AG04449 (cell line): ENCODE measurements at places on chromosomes 1 and 21.

GRCh38 chr1:151847867-151848596, 5.5 kb downstream of the THEM5 start:
- no peak for DNase-seq

GRCh38 chr1:153536012-153536670, 350 bp upstream of the S100A6 start:
- no peak for DNase-seq

DNA sequence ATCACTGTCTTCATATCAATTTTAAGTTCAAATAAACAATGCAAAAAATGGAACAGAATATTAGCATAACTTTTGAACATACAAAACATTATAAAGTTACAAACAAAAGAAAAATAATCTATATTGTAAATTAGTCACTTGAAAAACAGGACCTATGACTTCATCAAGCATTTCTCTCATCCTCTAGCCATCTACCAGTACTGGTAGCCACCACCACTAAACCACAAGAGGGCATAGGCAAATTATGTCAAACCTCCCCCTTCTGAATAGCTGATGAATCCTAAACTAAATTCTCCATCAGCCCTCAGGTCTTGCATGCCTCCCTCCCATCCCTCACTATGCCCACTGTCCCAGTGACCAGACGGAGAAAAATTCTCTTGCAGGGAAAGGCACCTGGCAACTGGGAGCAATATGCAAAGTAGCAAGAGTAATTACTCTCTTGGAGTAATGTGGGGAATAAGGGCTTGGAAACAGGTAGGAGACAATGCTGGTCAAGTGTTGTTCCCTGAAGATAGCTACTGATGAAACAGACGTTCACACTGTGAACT, 37.1 kb downstream of the SSX2IP start:
- no peak for DNase-seq

DNA sequence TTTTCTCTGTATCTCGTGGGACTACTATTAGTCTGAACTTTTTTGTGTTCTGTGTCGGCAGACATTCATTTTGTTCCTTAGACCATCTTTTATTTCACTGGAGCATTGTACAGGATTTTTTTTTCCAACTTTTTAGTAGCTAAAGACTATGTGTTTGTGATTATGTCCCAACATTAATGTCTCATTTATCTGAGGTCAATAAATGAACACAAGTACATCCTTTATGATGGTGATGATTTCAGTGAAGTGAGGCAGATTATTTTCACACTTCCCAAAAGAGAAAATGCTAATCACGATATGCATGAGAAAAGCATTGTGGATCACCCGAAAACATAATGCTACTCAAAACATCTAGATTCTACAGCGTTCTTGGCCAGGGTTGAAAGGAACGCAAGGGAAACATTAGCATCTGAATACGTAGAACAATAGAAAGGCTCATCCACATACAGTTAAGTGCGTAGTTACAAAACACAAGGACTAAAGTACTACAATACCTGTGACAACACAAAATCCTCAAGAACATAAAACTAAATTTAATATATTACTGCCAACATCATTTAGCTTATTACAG, 981.7 kb upstream of the NCAM2 start:
- DNase-seq, result no peak

DNA sequence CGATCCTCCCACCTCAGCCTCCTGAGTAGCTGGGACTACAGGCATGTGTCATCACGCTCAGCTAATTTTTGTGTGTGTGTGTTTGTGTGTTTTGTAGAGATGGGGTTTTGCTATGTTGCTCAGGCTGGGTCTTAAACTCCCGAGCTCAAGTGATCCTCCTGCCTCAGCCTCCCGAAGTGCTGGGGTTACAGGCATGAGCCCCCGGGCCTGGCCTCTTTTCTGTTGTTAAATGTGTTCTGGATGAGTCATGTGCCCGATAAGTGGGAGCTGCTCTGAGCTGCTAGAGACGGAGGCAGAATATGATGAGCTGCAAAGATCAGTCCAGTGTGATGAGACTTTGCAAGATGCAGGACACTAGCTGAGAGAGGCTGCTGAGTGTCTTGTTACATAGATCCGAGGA, 75.5 kb downstream of the VPS13D start:
- DNase-seq, result no peak

- DNase-seq, result no peak
These were observed 143.0 kb upstream of the GRIK3 start for GRCh38 chr1:37177230-37177864.

- no peak for DNase-seq
These were observed 208 bp upstream of the MYBPH start for GRCh38 chr1:203175827-203176241.

DNA sequence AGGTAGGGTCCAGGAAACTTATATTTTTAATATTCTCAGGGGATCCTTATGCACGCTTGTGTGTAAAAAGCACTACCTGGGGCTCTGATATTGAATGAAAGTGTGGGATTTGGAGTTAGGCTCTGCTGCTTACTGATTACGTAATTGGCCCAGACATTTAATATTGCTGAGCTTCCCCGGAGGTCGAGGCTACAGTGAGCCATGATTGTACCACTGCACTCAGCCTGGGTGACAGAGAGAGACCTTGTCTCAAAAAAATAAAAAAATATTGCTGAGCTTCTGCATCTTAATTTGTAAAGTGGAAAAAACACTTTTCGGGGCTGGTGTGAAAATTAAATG, 62.2 kb upstream of the KIF26B start:
- no peak for DNase-seq

- DNase-seq, result no peak
These were observed 174.0 kb upstream of the KAZN start for GRCh38 chr1:14424325-14425002.

- DNase-seq, result no peak
These were observed 10.3 kb upstream of the FHAD1 start for GRCh38 chr1:15236746-15237145.
